Karpas-422 (cell line): ENCODE measurements at places on chromosomes 3 and 15. TPM values are rescaled to one million over a fixed set of nuclear protein-coding genes. Genes with fewer than 3 reads are reported as not detected.

DNA sequence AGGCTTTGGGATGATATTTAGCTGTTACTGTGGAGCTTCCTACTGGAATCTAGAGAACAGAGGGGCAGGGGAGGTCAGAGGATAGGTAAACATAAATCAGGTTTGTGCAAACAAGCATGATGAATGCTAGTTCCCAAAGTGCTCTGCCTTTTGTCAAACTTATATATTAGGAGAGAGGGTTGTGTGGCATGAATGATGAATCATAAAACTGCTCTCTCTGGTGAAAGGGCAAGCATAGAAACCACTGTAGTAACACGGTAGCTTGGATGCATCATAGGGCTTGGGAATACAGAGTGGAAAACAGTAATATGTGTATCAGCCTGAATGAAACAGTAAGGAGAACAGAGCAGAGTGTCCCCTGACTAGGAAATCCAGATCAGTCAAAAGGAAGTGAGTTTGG, 486.7 kb downstream of the IL5RA start:
- H3K4me3 ChIP-seq = no peak overlapping the region
- H3K4me1 ChIP-seq = no peaks in the 10 kb centered on the region
- DNase-seq = no peak
- H3K27me3 ChIP-seq = no peaks in the 10 kb centered on the region

Gene ALG1L2
- not detected in 2 replicates for total RNA-seq

GRCh38 chr3:195171093-195171873, 99.7 kb downstream of the XXYLT1 start:
- H3K36me3 ChIP-seq = no peaks in the 10 kb centered on the region
- H3K4me3 ChIP-seq = no peak overlapping the region
- no peak overlapping the region for H3K27ac ChIP-seq
- H3K27me3 ChIP-seq = no peaks in the 10 kb centered on the region

Gene ANKRD63
- total RNA-seq = not detected in 2 replicates

Gene TRH
- total RNA-seq = not detected in 2 replicates
